ENCODE measurements at places on chromosomes 4 and X.

DNA sequence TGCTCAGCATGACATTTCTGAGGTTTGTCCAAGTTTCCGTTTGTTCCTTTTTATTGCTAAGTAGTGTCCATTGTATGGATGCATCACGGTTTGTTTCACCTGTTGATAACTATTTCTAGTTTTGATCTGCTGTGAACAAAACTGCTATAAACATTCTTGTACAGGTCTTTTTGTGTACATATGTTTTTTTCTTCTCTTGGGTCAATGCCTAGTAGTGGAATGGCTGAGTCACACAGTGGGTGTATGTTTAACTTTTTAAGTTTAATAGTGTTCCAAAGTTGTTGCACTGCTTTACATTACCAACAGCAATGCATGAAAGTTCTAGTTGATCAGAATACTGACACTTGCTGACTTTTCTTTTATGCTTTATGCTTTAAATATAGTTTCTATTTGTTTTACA is 76.7 kb downstream of the MAOB start:
- no peak for DNase-seq

DNA sequence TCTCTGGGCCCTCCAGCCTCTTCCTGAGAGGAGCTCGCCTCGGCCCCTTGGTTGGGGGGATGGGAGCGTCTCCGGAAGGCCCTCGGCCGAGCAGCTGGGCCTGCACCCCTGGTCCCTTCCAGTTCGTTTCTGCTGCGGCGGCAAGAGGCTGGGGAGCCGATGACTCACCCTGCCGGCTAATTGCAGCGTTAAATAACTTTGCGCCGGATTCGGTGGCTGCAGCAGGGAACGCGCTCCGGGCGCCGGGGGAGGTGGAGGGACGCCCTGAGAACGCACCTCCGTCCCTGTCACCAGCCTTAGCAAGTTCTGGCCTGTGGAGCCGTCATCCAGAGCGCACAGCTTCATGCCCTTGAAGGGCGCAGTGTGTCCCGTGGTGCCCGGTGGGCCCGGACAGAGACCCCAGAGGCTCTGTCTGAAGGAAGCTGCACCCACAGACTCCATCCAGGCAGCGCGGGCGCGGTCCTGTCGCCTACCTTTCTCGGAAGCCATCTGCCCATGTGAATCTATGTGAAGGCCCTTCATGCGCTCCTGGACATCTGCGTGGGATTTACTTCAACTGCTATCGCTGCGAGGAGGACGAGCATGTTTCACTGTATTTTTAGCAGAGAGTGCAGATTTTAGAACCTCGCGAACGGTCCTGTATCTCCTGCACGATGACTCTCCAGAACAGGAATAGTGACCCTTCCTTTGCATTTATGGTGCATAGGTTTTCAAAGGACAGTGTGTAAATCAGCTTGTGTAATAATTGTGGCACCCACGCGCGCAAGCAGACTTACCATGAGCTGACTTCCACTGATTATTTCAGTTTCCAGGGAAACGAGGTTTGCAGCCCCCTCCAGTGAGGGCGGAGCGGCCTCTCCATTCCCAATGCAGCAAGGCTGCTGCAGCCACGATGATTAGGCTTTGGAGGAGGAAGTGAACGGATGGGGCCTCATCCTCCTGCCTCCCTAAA is 1.7 kb upstream of the TMEM271 start:
- DNase-seq = peak; percentile 90

DNA sequence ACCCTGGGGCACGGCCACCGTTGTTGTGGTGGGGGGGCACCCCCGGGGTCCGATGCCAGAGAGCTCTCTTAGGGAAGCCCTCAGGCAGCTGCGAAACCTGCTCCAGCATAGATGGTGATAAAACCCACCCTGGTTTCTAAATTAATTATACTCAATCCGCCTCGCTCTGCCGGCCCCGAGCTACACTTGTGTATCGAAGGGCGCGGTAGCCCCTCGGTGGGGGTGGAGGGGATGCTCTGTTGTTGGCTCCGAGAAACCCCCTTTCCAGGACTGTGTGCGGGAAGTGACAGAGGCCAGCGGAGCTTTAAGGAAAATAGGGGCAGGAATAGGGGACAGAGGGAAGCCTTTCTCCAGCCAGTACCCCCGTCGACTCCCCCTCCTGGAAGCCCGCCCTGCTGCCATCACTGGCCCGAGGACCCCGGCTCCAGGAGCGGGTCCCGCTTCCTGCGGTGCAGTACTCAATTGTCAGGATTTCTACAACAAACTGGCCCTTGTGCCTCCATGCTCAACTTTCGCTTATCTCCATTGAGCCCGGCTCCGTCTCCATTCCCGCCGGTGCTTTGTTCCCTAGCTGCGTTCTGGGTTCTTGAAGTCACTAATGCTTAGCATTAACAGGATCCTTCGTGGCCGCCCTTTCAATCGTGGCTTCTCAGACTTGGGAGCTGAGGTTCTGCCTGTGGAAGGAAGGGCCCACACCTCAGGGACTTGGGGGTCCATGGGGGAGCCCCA is 408.2 kb downstream of the BCOR start:
- DNase-seq = peak; percentile 54

- no peak for DNase-seq
Measured at GRCh38 chrX:8737883-8738282, 5.9 kb upstream of the ANOS1 start.

DNA sequence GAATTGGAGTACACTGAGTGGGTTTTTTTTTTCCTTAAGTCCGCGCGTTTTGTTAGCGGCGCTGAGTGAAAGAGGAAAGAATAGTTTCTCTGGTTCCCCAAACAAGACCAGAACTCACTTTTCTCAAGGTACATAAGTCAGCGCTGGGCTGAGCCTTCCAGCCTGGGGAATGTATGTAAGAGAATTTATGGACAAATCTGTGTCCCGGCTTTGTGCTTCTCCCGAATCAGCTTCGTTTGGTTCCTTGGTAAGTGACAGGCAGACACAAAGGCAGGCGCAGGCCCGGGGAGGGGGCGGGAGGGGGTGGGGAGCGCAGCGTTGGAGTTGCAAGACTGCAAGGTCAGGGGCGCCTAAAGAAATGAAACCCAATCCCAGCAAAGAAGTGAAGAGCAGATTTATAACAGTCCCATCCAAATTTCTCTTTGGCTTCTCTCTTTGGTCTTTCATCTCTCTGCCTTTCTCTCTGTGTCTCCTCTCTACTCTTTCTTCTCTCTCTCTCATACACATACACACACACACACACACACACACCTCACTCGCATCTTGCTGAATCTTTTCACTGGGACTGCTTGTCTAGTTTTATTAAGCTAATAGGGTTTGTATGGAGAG is 981 bp downstream of the TET2 start:
- peak; percentile 53 for DNase-seq

DNA sequence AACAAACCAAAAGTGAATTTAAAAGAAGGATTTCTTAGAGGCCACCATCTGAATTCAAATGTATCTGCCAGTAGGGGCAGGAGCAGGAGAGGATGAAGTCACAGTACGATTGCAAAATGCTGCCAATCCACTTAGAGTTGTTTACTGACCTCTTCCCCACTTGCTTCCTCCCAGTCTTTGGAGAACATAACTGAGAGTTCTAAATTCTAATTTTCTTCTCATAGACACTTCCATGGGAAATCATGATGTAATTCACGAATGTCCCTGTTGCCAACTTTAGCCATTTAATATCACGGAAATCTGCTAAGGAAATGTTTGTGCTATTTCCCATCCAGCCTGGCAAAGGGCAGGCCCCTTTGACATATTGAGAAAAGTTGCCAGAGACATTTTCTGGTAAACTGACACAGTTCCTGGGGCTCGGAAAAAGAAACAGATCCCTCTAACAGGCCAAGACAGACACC is 33.6 kb upstream of the NOCT start:
- DNase-seq = peak; percentile 64

Data from DMS53 (cell line).